ENCODE measurements at places on chromosomes 1 and 21.

GRCh38 chr21:44888581-44889550 is 15.4 kb upstream of the PTTG1IP start:
- no peak for DNase-seq

DNA sequence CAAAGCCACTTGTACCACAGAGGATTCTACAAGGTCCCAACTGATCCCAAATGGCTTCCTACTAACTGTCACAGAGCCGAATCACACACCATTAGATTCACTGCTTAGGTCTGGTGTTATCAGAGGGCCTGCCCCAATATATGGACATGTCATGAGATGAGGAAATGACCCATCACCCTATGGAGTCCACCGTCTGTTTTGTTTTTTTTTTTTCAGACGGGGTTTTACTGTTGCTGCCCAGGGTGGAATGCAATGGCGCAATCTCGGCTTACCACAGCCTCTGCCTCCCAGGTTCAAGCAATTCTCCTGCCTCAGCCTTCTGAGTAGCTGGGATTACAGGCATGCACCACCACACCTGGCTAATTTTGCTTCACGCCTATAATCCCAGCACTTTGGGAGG is 83.8 kb upstream of the ETS2 start:
- no peak for DNase-seq

DNA sequence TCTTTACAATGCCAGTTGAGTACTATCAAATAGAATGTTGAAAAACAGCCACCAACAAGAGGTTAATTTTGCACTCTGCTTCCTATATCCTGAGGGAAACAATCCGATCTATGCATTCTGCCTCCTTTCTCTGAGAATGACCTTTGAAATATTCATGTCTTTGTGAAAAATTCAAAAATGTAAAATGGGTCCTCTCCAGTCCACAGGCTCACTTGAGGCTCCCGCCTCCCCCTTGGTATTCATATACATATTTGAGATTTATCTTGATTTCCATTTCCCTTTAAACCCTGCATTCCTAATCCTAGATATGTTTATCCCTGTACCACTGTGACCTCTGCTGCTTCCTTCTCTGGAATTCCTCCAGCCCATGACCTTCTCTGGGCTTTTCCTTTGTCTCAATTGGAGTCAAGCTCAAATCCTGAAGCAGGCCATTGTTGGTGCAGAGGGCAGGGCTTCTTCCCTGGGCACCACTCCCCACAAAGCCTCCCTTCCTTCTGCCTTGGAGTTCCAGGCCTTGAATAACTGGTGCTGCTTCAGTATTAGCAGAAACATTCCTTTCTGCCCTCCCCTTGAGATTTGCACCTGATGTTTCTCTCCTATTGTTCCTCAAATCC is 296.8 kb downstream of the PBX1 start:
- DNase-seq = no peak

DNA sequence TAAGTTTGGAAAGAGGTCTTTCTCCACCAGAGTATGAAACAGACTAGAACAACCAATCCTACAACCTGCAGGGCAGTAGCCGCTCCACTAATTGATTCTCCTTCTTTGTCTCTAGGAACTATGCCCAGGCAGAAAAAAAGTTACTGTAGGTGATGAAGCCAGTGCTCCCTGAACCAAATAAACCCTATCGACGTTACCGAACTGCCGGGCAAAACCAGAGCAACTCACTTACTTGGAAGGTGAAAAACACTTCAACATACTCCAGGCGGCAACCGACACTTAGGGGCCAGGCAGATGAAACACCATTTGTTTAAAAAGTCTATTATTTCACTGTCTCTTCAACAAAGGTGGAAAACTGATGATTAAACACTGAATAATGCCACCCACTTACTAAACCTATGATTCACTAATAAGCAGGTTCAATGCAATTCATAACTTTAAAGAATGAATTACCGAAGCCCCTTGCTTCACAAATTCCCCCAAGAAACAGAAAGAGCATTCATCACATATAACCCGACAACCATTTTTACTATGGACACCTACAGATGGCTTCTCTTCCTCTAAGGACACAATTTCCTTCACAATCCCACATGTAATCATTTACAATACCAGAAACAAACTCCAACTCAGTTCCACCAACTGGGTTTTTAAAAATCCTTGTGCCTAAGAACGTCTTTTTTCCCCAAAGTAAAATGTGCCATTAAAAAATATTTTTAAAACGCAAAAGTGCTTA is 1.6 kb downstream of the NRIP1 start:
- no peak for DNase-seq

GRCh38 chr1:167520711-167521206 is 2.4 kb upstream of the CD247 start:
- no peak for DNase-seq

- DNase-seq = no peak
These were observed 38.9 kb downstream of the PLPP3 start for GRCh38 chr1:56540467-56540866.
